BE2C (cell line): ENCODE measurements at places on chromosomes 11 and 22.

GRCh38 chr11:102322560-102322959 is 5.3 kb downstream of the BIRC3 start:
- DNase-seq = no peak

- no peak for DNase-seq
Observed at GRCh38 chr11:67408437-67409200, 4.7 kb downstream of the TBC1D10C start.

GRCh38 chr11:119788911-119789560 is 60.0 kb upstream of the NECTIN1 start:
- DNase-seq = peak; percentile 92

DNA sequence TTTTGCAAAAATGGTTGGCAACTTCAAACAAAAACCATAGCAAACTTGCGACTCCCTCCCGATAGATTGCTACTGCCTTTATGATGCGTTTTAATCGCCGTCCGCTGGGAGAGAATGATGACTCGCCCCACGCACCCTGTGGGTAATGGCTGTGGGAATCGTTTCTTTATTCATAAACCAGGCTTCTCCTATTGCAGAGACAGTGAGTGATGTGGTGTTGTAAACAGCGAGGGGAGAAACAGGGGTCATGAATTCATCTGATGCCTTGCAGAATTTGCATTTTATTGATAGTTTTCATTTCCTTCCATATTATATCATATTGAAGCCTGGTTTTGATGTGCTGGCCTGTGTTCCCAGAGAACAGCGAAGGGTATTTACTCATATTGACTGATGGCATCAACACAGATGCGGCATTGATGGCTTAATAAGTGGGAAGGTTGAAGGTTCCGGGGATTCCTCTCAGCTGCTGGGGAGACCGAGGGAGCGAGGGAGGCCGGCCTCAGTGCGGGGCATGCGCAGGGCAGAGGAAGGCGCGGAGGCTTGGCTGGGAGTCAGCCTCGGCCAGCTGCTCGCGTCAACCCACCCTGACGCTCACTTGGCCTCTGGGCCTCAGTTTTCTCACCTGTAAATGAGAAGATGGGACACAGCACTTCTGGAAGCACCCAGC is 41.3 kb downstream of the ARHGAP8 start:
- DNase-seq = no peak

DNA sequence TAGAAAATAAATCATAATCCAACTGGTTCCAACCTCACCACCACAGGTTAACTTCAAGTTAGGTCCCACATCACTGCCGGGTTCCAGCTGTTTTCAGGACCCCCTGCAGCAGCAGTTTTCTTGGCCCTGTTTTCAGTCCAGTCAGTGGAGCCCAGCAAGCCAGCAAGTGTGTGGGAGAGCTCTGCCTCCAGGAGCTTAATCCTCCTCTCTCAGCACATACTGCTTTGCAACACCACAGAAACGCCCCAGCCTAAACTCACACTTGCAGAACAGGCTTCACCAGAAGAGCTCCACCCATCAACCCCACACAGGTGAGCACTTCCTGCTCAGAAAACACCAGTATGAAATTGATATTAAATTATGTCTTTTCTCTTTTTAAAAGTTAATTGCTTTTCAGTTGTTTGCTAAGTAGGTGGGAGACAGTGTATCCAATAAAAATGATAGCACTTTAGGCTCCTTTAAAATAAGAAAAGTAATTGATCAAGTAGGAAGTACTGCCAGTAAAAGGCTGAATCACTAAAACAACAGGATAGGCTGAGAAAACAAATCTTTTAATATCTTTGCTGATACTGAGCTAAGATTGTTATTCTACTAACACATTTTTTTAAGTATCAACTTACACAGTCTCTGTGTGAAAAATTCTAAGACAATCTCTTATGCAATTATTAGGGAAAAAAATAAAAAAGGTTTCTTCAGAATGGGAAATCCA is 81.5 kb upstream of the TP53AIP1 start:
- no peak for DNase-seq

- no peak for DNase-seq
Observed at GRCh38 chr11:1544536-1544935, 27.5 kb downstream of the DUSP8 start.

GRCh38 chr11:119168471-119169281 is at the start of gene NLRX1:
NLRX1 (plus strand) TSS chr11:119168725; CDS start chr11:119171404, 2,679 bp downstream.
- DNase-seq = peak; percentile 86
